GM12891 (cell line): ENCODE measurements at places on chromosomes 3 and 15.

DNA sequence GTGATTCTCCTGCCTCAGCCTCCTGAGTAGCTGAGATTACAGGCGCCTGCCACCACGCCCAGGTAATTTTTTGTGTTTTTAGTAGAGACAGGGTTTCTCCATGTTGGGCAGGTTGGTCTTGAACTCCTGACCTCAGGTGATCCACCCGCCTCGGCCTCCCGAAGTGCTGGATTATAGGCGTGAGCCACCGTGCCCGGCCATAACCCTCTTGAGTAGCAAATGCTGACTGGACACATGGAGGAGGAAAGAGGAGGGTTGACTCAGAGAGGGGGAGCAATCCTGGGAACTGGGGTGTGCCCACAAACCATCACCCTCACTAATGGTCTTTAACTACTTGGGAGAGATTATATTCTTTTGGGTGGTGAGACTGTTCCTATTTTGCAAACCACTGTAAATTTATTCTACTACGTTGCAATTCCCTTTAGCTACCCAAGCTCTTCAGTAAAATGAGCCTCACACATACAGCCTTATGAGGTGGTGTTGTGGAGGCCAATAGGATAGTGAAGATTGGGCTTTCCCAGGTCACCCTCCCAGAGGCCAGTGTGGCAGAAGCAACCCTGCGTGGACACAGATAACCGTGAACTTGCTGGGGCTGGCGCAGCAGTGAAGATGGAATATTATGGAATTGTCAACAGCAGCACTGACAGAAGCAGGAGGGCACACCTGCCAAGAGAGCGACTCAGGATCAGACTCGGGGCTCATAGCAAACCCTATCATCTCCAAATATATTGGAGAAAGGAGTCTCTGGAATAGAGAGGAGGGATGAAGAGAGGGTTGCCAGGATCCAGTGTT is 37.4 kb downstream of the TLNRD1 start:
- no peak for DNase-seq

DNA sequence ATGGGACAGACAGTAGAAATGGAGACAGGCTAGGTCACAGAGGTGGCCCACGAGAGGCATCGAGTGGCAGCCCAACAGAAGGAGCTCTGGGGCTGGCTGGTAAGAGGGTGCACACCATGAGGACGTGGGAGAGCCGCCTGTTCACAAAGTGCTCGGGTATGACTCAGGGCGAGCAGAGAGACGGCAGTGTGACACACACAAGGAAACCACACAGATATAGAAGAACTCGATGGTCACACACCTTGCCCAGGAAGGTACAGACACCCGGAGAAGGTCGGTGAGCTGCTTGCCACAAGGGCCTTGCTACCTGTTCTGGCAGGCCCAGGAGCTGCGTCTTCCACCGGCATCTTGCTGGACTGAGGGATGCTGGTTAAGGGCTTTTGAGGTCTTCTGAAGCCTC is 50.2 kb downstream of the CA12 start:
- no peak for DNase-seq

DNA sequence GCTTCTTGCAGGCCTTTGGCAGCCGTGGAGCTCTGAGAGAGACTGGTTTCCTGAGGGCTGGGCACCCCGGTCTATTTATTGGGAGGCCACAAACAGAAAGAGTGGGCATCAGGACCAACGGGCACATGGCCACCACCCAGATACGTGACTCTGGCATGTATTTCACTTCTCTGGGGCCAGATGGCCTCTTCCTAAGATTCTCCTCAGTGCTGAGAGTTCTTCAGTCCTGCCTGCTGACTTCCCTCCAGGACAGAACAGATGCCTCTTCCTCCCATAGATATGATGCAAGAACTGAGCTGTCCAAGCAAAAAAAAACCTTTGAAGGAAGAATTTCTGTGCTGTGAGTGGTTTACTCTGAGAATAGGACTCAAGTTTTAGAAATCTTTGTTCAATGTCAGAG is 107.7 kb downstream of the IGF2BP2 start:
- DNase-seq: no peak

DNA sequence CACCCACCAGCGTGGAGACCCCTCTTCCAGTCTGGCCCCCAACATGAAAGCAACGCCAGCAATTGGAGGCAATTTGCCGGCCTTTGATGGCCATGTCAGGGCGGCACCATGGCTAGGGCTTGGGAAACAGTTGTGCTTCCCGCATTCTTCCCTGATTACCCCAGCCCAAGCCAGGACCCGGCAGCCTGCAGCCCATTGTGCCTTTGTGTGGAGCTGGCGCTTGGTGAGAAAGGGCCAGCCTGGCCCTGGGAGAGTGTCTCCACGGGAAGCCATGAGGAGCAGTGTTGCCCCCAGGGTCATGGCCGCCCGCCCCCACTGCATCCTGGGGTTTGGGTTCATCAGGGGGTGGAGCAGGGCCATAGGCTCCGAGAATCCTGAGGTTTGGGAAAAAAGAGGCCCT is 66.0 kb downstream of the DNAJB8 start:
- DNase-seq: no peak

- no peak for DNase-seq
Measured at GRCh38 chr15:27767918-27768640, 331.0 kb downstream of the OCA2 start.

- no peak for DNase-seq
Measured at GRCh38 chr3:156360083-156360482, 194.8 kb downstream of the SSR3 start.

DNA sequence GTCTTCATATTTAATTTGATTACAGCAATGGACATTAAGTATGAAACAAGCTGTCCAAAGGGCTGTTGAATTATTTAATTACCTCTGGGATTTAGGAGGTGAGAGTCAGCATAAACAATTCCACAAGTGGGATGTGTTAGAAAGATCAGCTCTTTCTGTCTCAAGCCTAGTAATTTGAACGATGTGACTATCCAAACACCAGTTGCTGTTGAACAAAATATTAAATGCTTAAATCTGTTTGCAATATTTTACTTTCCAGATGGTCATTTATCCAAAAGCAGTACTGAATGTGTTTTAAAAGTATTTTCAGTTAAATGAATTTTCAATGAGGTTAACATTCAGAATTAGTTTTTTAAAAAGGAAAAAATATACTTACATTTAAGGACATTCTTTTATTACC is 12.7 kb downstream of the KCNAB1 start:
- no peak for DNase-seq

GRCh38 chr3:11544412-11545181 is 99.1 kb downstream of the VGLL4 start:
- DNase-seq: no peak

DNA sequence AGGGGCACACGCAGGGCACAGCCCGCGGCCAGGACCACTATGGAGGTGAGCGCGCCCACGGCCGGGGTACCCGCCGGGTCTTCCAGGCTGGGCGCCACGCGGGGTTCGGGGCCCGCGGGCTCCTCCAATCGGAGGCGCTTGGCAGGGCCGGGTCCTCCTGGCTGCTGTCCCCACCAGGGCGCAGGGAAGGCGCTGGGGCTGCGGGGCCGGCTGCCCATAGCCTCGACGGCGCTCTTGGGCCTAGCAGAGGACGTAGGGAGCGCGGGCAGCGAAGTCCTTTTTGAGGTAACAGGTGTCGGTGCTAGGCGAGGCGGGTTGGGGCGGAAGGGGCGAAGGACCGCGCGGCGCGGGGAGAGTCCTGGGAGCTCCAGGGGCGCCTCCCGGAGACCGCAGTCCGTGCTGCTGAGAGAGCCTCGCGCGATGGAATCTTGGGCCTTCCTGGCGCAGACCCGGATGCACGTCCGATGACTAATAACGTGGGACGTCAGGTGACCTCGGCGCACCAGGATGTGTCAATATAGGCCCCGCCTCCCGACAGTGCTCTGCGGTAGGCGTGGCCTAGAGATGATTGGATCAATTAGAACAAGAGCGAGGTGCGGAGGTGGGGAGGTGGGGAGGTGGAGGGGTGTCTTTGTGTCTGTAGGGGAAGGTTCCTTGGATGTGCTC is at the start of gene PRR23A:
Gene PRR23A (minus strand): TSS at position 218 of the 666 bp plus-strand sequence. CDS start 0 bp downstream, at position 218.
- no peak for DNase-seq

DNA sequence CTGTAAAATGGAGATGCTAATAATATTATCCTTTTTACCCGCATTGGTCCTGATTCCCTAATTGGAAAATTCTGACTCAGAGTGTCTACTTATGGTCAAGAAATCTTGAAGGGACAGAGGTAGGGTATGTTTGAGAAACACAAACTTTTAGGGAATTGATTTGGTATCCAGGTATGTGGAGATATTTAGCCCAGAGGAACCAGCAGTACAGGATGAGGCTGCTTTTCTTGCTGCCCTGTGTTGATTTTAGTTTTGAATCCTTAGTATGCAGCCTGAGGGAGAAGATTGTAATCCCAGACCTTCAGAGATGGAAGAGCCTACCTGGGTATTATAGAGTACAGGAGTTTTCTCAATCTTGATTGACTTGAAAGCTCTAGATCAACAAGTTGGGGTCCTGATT is 569.1 kb downstream of the PDCD6IP start:
- no peak for DNase-seq

GRCh38 chr15:51335538-51336410 is 2.6 kb downstream of the CYP19A1 start:
- DNase-seq: no peak

- no peak for DNase-seq
Measured at GRCh38 chr15:91022832-91023129, 387 bp upstream of the VPS33B start.

DNA sequence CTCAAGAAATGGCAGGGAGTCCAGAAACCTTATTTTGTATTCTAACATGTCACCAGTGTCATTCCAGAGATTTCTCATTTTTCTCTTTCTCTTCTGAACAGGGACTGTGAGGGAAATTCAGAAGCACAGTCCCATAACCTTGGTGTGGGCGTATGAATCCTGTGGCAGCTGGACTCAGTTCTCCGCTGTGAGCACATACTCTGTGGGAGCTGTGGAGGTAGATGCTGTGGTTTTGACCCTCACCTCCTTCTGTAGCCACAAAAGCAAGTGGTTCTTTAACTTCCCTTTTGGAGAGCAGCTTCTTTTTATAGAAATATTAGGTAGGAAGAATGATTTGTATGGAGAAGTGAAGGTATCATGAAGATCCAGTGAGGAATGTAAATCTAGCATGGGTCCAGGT is 13.4 kb downstream of the TMEM207 start:
- no peak for DNase-seq

DNA sequence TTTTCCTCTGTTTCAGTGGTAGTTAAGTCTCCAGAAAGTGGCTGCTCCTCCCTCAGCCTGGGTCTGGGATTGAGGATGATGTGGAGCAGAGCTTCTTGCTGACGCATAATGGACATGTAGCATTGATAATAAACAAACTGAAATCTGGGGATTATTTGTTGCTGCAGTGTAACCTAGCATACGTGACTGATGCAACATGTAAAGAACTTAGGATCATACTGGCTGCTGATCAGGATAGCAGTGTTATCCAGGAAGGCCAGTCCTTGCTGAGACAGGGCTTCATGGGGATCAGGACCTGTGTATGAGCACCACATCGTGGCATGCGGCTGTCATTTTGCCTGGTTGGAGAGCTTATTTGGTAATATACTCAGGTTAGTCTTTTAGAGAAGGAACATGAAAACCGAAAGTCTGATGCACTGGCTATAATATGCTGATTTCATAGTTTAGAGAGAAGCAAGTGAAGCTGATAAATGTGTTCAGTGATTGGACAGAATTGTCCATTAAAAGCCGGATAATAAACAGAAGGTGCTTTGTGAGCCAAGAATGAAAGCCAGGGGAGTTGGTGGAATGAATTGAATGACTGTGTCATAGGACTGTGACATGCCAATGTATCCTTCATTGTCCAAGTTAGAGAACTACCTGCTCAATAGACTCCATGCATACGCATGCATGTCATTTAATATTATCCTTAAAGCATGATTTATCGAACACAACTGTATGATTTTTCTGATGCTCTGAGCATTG is 4.1 kb downstream of the MINAR1 start:
- DNase-seq: no peak

GRCh38 chr3:146148468-146148931 is 12.5 kb downstream of the PLOD2 start:
- no peak for DNase-seq

DNA sequence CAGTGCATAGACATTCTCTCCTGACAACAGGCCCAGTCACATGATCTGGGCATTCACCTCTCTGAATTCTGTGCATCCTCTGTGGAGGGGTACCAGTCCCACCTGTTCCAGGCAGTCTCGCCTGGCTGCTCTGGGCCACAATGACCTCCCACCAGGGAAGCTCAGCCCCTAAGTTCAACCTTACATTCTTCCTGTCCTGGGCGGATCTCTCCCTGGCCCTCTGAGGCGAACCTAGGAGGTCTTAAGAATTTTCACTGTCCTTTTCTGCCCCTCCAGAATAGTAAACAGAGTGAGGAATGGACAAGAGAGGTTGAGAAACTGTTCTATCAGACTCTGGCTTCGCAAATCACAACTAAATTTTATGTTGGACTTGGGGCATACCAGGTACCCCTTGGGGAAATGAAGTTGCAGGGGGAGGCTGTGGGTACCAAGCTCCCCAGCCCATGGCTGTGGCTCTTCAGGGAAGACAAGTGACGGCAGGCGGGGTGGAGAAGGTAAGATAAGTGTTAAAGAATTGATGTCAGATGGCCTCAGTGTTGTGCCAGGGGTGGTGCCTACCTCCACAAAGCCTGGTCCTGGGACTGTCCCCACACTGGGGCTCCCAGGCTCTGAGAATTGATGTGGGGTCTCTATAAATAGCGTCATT is 5.3 kb downstream of the SCN5A start:
- no peak for DNase-seq

DNA sequence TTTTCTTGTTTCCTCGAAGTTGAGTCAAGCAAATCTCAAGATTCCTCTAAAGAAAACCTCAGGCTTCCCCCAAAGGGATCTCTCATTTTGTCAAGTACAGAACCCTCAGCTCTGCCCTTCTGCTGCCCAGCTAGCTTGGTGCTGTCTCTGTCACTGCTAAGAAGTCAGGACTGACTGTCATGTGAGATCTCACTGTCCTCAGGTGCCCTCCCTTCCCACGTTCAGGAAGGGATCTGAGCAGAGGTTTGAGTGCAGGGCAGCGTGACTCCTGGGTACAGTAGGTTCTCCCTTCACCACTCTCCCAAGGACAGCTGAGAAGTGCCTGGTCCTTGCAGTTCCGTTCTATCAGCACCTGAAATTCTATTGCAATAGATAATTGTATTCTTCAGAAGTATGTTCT is 229.7 kb downstream of the SLCO3A1 start:
- DNase-seq: no peak

- no peak for DNase-seq
Measured at GRCh38 chr3:155852341-155852740, 1.9 kb downstream of the SLC33A1 start.

GRCh38 chr3:149419816-149420215 is 42.4 kb upstream of the TM4SF1 start:
- DNase-seq: no peak
